Activated effector memory CD4-positive, alpha-beta T cell treated with Interleukin-2 at 50 U/mL for 16 hours (primary cell): ENCODE measurements at places on chromosomes 16 and 17.
A peak's percentile ranks its signal among the peaks of the same experiment; 100 is the strongest.

DNA sequence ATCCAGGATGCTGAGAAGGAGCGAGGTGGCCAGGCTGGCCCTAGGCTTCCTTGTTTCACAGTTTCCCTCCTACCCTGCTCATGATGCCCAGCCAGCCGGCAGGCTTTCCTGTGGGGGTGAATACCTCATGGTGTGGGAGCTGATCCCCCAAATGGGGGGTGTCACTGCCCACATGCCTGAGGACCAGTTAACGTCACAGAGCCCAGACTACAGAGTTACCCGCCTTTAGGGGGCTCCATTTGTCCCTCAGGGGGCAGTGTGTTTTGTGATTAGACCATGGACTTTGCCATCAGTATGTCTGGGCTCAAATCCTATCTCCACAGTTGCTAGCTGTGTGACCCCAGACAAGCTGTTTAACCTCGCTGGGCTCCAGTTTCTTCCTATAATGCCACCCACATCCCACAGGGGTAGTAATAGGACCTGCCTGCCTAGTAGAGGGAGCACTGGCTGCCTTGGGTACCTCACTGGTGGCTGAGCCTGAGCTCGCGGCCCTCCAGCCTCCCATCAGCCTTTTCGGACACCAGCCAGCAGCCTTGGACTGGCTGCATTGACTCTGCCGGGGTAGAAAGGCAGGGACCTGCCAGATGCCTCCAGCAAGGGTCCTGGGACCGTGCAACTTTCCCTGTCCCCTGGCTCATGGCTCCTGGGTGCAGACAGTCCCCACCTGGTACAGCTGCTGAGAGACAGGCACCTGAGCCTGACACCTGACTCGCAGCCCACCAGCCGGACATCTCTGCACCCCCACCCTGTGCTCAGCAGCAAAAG, 87.5 kb upstream of the GSE1 start:
- DNase-seq, result no peak

GRCh38 chr16:1909561-1910231, 8.5 kb downstream of the HS3ST6 start:
- no peak for DNase-seq

GRCh38 chr16:16905850-16906249, 526.9 kb downstream of the NPIPA7 start:
- no peak for DNase-seq

GRCh38 chr16:1131378-1131994, 21.4 kb upstream of the CACNA1H start:
- DNase-seq, result no peak

GRCh38 chr16:10988879-10989278, 44.5 kb downstream of the CLEC16A start:
- DNase-seq, result no peak

- no peak for DNase-seq
These were observed 10.7 kb upstream of the SKAP1 start for GRCh38 chr17:48440669-48441068.

DNA sequence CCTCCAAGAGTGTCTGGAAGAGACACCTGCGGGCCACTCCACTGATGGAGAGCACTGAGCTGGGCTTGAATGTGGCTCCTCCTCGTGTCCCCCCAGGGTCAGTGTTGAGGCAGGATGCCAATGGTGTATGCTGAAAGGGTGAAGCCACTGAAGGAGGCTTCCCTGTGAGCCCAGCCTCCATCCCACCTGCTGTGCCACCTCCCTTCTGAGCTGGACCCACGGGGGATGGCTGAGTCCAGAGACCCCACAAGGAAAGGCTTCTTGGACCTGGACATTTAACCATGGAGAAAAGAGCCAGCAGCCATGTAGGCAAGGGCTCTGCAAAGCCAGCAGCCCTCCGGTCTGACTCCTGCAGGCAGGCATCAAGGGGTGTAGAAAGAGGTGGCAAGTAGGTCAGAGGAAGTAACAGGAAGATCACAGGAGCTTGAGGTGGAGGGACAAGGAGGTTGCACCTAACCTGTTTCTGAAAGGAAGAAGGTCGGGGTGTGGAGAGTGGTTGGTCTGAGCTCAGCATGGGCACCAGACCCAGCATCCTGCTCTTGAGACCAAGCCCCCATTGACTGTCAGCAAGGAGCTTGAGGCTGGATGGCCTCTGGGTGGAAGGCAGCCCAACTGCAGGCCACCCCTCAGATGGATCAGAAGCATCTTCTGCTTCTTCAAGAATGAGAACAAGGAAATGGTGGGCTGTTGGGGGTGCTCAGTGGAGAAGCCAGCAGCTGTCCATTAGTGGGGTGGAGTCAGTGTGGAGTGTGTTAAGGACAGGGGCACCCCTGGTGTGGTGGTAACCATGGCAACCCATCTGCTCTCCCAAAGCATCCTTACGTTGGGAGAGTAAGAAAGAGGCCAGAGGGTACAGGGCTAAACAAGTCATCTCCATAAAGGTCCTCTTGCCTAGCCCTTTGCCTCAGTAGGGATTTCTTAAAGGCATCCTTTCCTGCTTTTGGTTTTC, 80.7 kb downstream of the PLD6 start:
- DNase-seq, result peak; percentile 23

DNA sequence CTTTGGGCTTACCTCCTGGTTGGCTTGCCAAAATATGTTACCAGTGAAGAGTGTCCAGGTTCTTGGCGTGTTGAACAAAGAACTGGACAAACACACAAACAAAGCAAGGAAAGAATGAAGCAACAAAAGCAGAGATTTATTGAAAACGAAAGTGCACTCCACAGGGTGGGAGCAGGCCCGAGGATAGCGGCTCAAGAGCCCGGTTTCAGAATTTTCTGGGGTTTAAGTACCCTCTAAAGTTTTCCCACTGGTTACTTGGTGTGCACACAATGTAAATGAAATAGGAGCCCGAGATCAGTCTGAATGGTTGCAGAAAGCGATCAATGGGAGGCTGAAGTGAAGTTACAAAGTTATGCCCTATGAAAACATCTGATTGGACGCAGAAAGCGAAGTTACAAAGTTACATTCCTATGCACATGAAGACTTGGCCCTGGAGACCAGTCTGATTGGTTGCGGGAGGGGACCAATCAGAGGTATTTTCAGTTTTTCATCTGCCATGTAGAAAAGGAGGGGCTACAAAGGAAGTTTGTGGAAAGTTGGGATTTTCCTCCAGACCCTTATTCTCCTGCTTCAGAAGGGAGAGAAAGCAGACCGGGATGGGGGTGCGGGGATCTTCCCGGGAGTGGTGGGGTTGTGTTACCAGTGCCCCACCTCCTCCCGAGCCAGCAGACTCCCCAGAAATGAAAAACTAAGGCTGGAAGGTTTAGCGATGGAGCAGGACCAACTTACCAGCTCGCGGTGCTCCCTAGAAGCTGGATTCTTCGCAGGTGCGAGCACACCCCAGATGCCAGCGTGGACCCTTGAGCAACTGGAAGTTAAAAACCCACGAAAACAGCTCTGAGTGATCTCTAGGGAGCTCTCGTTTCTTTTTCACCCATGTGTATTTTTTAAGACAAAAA, at the start of gene SLFN12:
TSS of gene SLFN12 (minus strand) at position 325 of the 899 bp plus-strand sequence. CDS start 9,472 bp downstream, outside the sequence.
- DNase-seq, result peak; percentile 25

DNA sequence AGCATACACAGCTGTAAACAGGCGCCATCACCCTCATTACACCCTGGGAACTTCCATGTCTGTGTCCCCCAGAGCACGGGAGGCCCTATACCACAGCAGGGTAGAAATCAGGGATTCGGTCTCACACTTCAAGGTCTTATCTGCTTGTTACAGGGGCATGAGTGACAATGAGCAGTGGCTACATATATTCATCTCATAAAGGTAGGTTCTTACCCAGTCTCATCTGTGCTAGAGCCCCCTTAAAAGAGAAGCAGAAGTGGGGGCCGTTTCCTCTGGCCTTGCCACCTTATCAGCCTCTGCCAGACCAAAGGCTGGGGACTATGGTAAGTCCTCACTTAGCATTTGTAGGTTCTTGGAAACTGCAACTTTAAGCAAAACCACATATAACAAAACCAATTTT, 46.5 kb downstream of the IRX5 start:
- DNase-seq, result no peak

- DNase-seq, result no peak
These were observed 20.5 kb upstream of the ZNF652 start for GRCh38 chr17:49382556-49382955.

DNA sequence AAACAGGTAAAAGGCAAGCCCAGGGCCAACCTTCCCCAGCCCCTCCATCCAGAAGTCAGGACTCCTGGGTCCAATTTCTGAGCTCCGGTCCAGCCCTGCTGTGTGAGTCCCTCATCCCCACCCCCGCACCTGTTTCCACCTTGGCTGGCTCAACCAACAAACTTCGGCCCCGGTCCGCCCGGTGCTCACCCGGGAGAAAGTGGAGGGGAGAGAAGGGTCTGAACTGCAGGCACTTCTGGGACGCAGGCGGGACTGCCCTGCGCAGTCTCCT, 541 bp downstream of the RHBDF2 start:
- DNase-seq, result no peak

- DNase-seq, result no peak
These were observed 287.7 kb downstream of the FOXL1 start for GRCh38 chr16:86865851-86866662.

DNA sequence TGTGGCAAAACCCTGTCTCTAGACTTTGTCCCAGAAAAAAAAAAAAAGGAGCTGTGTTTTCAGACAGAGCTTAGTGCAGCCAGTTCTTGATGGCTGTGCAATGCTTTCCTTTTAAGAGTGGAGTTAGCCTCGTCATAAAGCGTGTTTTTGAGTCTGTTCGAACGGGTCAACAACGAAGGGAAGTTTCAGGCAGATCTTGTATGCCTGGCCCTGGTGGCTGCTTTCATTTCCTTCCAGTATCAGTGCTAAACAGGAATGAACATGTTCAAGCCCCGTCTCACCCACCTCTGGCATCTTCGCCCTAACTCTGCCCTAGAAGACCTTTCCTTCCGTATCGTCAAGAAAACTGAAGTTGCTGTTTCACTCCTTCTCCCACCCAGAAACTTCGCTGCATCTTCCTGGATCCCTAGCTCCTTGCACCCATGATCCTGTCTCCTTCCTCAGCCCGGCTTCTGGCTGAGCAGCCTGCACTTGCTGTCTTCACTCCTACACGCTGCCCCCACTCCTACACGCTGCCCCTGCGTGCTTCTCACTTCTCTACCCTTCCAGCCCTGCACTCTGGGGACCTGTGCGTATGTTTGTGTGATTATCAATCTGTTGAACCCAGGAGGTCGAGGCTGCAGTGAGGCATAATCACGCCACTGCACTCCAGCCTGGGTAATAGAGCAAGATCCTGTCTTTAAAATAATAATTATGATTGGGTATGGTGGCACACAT, 55.3 kb downstream of the USP10 start:
- no peak for DNase-seq

DNA sequence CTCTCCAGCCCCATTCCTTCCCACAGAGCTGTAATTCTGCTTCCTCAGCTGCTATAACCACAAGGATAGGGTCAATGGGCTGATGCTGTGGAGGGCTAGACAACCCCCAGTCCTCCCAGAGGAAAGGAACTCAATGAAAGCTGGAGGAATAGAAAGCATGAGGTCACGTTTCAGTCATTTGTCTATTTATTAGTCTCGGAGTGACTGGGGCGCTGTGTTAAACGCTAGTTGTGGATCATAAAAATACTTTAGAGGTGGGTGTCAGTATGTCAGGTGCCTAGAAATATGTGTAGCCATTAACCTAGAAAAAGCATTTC, 787 bp upstream of the CCL3L1 start:
- no peak for DNase-seq
